ENCODE measurements at places on chromosomes 3 and 15.

GRCh38 chr3:16885593-16886302 lies 993 bp downstream of the PLCL2 start:
- DNase-seq = no peak

GRCh38 chr3:152208439-152208838 lies 60.3 kb upstream of the MBNL1 start:
- no peak for DNase-seq

GRCh38 chr3:64299206-64299605 lies 73.9 kb upstream of the PRICKLE2 start:
- no peak for DNase-seq

DNA sequence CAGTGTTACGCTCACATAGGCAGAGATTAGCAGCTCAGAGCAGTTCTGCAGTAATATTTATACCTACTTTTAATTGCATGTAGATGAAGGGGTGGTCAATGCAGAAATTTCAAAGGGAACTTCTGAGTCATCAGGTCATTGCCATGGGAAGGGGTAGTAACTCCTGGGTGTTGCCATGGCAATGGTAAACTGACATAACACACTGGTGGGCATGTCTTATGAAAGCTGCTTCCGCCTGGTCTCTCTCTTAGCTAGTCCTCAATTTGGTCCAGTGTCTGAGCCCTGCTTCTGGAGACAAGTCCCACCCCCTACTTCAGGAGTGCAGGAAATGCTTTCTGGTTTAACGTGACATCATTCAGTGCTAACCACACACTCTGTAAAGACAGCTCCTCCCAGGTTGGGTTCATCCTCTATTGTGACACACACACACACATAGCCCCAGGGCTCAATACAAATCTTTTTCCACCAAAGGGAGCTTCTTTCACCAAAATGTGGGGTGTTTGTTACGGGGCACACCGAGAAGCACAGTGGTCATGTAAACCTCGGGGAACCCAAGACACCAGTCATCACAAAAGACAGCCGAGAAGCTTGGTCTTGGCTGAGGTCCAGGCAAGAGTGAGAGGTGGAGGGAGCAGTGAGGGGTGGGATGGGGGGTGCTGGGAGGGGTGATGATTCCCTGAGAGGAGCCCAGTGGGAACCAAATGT lies 74.5 kb downstream of the TLE3 start:
- DNase-seq = peak; percentile 84

DNA sequence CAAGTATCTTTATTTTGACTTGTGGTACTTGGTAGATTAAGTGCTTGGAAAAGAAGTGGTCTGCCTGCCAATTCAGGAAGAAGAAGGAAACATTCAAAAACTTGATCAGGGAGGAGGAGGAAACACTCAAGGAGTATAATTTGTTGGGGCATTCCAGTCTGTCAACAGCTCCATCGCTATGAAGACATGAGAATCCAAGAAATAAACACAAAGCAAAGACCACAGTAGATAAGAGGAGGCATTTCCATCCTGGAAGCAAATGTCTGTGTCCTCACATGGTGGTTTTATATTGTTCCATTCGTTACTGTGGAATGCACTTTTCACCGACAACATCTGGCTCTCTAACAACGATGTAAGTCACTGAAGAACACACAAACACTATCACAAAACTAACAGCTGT lies 176.1 kb upstream of the FRMD4B start:
- DNase-seq = no peak

GRCh38 chr15:38849046-38849445 lies 284.4 kb upstream of the RASGRP1 start:
- DNase-seq = no peak

DNA sequence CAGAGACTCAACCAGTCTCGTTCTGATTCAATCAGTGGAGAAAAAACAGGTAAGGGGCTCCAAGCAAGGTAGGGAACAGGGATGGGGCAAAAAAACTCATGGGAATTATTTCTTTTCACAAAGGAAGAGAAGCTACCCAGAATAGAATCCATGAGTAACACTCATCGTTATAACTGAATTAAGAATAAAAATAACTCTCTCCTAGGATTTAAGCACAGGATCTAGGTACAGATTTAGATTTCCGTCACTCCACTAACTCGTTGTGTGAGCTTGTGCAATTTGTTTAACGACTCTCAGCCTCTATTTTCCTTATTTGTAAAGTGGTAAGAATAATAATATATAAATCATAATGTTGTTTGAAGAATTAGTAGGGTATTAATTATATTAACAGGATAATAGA lies 68.6 kb downstream of the ADAMTS9 start:
- no peak for DNase-seq

GRCh38 chr3:109059264-109059663 lies 58.7 kb downstream of the MORC1 start:
- DNase-seq = no peak

GRCh38 chr15:60740787-60741354 lies 261.9 kb upstream of the ICE2 start:
- DNase-seq = no peak
